H54 (cell line): ENCODE measurements at places on chromosomes 12 and 14.

DNA sequence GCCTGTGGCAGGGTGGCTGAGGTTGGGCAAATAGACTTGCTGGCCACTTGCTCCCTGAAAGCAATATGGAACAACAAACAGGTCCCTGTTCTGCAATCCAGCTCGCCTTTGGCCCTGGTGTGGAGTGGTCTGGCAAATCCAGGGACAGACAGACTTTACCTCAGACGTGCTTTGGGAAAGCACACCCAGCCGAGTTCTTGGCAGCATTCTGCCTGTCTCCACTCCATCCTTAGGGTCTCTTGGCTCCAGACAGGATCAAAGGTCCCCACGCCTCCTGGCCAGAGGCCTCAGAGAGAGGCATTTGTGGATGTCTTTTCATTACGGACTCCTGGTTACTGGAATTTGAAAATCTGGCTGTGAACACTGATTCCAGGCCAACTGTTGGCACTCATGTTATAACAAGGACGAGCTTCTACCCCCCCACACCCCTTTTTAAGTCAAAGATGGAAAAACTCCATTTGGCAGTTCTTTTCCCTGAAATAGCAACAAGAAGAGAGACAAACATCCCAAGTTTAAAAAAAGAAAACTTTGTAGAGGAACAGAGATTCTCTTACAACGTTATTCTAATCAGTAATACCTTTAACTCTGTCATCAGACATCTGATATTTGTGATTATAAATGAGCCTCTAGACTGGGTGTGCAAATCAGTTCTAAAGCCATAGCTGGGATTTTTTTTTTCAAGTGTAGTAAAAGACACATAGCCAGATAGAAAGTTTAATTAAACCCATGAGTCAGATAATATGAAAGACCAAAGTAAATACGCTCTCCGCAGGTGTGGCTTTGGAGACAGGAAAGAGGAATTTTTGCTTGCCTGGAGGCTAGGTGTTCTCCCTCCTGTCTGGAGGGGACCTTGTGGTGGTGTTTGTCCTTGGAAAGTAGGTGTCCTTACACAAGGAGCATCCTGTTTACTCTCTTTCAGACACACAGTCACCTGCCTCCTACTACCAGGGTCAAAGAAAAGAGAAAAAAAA, 60.7 kb downstream of the GALNT8 start:
- no peak for DNase-seq

GRCh38 chr14:94888121-94888520, 118.2 kb upstream of the GSC start:
- no peak for DNase-seq

DNA sequence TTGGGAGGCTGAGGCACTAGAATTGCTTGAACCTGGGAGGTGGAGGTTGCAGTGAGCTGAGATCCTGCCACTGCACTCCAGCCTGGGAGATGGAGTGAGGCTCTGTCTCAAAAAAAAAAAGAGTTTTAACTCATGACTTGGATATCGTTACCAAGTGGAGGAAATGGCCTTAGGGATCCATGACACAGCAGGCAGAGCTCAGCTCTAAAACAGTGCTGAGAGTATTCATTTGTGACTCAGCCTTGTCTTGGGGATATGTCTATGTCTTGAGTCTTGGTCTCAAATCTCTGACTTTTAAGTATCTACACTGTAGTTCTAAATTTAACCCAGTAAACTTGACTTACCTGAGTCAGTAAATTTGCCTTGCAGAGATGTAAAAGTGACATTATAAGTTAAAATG, 8.8 kb upstream of the PEX5 start:
- no peak for DNase-seq

DNA sequence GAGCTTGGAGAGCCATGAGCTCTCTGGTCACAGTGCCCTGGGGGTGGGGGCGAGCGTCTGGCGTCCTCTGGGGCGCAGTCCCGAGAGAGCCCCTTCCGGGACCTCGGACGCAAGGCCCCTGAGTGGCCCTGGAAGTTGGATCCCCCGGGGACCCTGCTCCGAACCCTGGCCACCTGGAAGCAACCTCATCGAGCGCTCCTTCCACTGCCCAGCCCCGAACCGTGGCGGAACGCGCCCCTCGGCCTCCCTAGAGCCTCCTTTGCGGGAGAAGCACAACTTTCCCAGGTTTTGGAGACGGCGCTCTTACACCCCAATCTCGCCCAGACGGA, 1.2 kb downstream of the NOS1 start:
- no peak for DNase-seq

DNA sequence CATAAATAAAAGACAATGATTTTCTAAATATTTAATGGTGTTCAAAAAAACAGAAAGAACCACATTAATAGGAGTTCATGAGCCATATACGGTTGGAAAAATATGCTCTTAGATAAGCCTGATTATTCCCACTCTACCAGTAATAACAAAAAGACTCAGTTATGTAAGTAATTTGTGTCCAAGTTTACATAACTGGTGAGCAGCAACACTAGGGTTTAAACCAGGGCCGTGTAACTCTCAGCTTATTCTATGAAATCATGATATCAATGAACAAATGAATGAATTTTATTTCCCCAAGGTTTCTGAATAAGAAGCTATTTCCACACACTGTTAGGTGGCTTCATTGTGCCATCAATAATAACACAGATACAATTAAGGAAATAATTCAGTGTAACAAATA, 98.3 kb downstream of the GARIN6 start:
- DNase-seq: no peak

DNA sequence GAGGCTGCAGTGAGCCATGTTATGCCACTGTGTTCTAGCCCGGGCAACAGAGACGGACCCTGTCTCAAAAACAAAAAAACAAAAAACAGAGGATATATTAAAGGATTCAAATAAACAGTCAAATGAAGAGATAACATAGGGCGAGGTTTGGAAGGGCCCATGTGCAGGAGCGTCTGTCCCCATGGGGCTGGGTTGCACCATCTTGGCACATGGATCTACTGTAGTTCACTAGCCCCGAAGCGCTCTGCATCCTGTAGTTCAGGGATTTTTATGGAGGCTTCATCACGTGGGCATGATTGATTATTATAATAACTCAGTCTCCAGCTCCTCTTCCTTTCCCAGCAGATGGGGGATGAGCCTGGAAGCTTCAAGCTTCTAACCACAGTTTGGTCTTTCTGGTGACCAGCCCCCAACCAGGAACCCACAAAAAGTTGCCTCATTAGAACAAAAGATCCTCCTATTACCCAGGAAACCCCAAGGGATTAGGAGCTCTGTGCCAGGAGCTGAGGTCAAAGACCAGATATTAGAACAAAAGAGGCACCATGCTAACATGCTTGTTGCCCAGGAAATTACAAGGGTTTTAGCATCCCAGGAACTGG, 59.9 kb downstream of the HCAR2 start:
- DNase-seq: no peak

GRCh38 chr12:104709692-104710435, 248.2 kb downstream of the SLC41A2 start:
- DNase-seq: no peak

GRCh38 chr14:58739674-58740073, 101.9 kb downstream of the DACT1 start:
- DNase-seq: no peak

DNA sequence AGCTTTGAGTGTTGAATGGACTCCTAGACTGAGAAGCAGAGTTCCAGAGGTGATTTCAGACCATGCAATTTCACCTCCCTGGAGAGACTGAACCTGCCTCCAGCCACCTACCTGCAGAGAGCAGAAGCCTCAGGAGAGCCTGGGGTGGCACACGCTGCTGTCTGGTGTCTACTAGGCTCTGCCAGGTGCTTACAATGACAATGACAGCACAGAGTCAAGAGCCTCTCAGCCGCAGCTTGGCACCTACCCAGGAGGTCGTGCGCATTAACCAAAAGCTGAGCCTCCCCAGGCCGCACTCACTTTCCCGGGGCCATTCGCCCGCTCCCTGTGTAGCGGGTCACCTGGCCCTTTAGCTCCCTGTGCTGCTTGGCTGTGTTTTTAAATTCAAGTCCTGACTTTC, 63.2 kb downstream of the TESC start:
- no peak for DNase-seq

DNA sequence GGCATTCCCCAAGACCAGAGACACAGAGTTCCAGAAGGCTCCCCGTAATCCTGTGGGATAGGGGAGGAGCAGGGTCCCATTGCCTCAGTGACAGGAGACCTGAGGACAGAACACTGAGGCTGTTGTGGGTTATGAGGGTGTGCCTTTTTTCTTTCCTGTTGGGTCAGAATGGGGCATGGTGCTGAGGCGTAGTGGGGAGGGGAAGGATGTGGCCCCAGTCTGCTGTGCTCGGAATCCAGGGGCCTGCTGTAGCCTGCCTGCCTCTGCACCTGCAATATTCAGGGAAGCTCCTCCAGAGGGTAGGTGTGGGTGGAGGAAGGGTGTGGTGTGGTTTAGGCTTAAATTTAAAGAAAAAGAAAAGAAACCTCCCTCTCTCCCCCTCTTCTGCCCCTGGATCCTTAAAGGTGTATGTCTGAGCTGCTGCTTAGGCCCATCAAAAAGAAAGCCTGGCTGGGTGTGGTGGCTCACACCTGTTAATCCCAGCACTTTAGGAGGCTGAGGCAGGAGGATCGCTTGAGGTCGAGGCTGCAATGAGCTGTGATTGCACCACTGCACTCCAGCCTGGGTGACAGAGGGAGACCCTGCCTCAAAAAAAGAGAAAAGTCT, 18.7 kb downstream of the PLEKHG3 start:
- no peak for DNase-seq

DNA sequence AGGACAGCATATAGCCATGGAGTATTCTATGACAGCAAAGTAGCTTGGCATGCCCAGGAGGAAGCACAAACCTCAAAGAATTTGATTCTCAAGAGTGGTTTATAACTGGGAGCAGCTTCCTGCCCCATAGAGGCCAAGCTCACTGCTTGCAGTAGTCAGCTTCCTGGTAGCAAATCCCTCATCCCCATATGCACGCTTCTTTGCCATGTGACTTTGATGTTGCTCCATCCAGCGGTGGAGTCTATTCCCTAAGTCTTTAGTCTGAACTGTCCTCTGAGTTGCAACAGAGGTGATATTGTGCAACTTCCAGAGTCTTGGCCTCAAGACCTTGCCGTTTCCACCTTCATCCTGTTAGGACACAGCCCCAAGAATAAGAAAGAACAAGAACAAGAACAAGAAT, 996.8 kb upstream of the TMEM132C start:
- DNase-seq: no peak

DNA sequence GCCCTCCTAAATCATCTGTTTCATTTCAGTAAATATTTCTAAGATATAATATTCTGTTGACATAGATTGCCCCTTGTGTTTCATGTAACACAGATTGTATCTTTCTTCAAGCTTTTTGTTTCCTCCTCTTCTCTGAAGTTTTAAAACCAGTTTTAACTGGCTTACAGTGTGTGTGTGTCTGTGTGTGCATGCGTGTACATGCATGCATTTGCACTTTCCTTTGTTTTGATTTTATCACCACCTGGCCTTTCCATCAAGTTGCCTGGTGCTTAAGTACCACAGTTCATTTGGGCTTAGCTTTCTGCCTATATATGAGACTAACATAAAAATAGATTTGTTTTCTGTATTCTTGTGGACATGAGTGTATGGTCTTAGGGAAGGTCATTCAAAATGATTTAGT, 31.9 kb downstream of the ETNK1 start:
- DNase-seq: no peak

- no peak for DNase-seq
These were observed 418.2 kb downstream of the BCAT1 start for GRCh38 chr12:24530689-24531088.

GRCh38 chr14:99181241-99181640, 90.8 kb downstream of the BCL11B start:
- DNase-seq: no peak

GRCh38 chr14:104577426-104577825, 2.1 kb upstream of the C14orf180 start:
- no peak for DNase-seq

GRCh38 chr12:111434680-111435338, 29.1 kb downstream of the SH2B3 start:
- DNase-seq: no peak

- no peak for DNase-seq
These were observed 31.7 kb downstream of the GALC start for GRCh38 chr14:87961246-87961645.

DNA sequence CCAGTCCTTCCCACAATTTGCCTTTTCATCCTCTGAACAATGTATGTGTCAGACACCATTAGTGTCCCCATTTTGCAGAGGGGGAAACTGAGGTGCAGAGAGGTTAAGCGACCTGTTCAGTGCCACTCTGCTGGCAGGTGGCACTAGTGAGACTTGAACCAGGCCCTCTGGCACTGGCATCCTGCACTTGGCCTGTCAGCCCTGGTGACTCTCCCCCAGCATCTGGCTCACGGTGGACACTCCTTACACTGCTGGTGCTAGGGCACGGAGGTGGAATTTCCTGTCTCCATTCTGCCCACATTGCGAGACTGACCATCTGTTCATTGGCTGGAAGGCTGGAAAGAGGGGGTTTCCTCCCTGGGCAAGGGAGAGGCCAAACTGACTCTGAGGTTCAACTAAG, 48.7 kb downstream of the CCNK start:
- no peak for DNase-seq

DNA sequence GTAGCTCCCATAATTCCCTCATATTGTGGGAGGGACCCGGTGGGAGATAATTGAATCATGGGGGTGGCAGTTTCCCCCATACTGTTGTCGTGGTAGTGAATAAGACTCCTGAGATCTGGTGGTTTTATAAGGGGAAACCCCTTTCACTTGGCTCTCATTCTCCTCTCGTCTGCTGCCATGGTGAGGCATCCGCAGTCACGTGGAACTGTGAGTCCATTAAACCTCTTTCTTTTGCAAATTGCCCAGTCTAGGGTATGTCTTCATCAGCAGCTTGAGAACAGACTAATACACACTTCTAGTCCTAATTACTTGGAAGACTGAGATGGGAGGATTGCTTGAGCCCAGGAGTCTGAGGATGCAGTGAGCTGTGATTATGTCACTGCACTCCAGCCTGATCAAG, 64.4 kb downstream of the TMX1 start:
- DNase-seq: no peak

DNA sequence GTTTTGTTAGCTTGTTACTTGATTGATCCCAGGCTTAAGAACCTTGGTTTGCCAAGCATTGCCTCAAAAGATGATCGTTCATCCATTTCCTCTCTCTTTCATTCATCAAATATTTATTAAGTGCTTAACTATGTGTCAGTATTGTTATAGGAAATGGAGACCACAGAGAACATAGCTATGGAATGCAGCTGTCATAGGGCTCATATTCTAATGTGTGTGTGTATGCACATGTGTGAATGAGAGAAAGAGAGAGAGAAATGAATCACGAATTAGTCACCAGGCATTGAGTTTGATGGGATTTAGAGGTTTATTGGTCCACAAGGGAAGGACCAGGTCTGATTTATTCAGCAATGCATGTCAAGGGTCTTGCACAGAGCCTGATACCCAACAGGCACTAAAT, 71.0 kb upstream of the FBXO21 start:
- DNase-seq: no peak

GRCh38 chr12:113840401-113841042, 125.6 kb downstream of the RBM19 start:
- DNase-seq: no peak

- DNase-seq: no peak
These were observed 13.6 kb downstream of the EML1 start for GRCh38 chr14:99806836-99807235.
